GM23338 (cell line): ENCODE measurements at places on chromosomes 3 and 15. TPM values are rescaled to one million over a fixed set of nuclear protein-coding genes. Genes with fewer than 3 reads are reported as not detected.

DNA sequence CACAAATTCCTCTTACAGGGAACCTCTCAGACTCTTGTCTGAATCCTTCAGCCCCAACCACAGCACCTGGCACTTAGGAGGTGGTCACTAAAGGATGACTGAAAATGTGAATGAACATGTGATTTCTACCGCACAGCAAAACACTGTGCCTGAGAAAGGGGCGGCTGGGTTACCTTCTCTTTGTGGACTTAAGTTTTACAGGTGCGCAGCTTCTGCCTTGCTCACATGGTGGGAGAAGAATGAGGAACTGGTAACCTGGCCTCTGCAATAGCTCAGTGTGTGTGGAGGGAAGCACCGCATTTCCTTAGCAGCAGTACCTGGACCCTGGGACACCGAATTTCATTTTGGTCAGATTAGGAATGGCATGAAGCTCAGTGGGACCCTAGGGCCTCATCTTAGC is 9.8 kb upstream of the ETV5 start:
- no peaks in the 10 kb centered on the region for H3K36me3 ChIP-seq
- peaks cover 38% of the 10 kb centered on the region for H3K4me1 ChIP-seq
- peaks cover 28% of the 10 kb centered on the region for H3K27me3 ChIP-seq
- H3K4me3 ChIP-seq, result no peak overlapping the region

- no peaks in the 10 kb centered on the region for H3K27me3 ChIP-seq
- H3K4me3 ChIP-seq, result no peak overlapping the region
- DNase-seq, result no peak
- H3K4me1 ChIP-seq, result peaks cover 21% of the 10 kb centered on the region
- no peak overlapping the region for H3K27ac ChIP-seq
Measured at GRCh38 chr15:80992006-80992405, 2.4 kb upstream of the MESD start.

GRCh38 chr3:56987238-56987895 is 73.1 kb upstream of the SPATA12 start:
- no peaks in the 10 kb centered on the region for H3K36me3 ChIP-seq
- no peak overlapping the region for H3K4me3 ChIP-seq
- H3K27ac ChIP-seq, result no peak overlapping the region

- H3K27ac ChIP-seq, result 0 out of 2 replicates have a peak overlapping the region, but pooled peaks have one; percentile 21
- DNase-seq, result no peak
- H3K4me3 ChIP-seq, result no peak overlapping the region
- H3K4me1 ChIP-seq, result peaks cover 12% of the 10 kb centered on the region
- no peaks in the 10 kb centered on the region for H3K27me3 ChIP-seq
Measured at GRCh38 chr3:97910931-97911351, 61.3 kb downstream of the RIOX2 start.

DNA sequence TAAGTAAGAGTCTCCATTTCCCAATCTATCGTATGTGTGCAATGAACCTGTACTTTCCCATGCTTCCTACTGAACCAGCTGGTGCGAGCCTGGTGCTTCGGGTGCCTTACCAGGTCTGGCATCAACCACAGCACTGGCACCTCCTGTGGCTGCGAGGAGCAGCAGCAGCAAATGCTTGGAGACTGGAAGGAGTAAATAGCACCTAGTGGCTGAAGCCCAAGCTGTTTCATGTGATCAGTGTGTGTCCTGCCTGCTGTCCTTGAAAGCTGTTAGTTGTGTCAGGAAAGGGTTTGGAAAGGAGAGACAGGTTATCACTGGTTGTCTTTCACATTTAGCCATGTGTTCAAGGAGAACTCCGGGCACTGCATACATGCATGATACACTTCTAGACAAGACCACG is 31.8 kb downstream of the PCOLCE2 start:
- no peak overlapping the region for H3K27ac ChIP-seq
- H3K27me3 ChIP-seq, result no peaks in the 10 kb centered on the region
- H3K4me3 ChIP-seq, result no peak overlapping the region
- 0 out of 2 replicates have a peak, but pooled peaks cover 4% of the 10 kb centered on the region for H3K36me3 ChIP-seq

- H3K36me3 ChIP-seq, result no peaks in the 10 kb centered on the region
- H3K27me3 ChIP-seq, result no peaks in the 10 kb centered on the region
- peak; percentile 40 for DNase-seq
- peaks cover 4% of the 10 kb centered on the region; the same call in 1 of the 2 replicates for H3K4me1 ChIP-seq
- no peak overlapping the region for H3K27ac ChIP-seq
Measured at GRCh38 chr3:135752851-135753250, 212.7 kb upstream of the PPP2R3A start.

- H3K4me3 ChIP-seq, result no peak overlapping the region
- H3K36me3 ChIP-seq, result no peaks in the 10 kb centered on the region
- H3K27ac ChIP-seq, result no peak overlapping the region
- H3K27me3 ChIP-seq, result no peaks in the 10 kb centered on the region
- H3K4me1 ChIP-seq, result no peaks in the 10 kb centered on the region
- DNase-seq, result no peak
Measured at GRCh38 chr3:7707187-7707586, 794.4 kb upstream of the LMCD1 start.

GRCh38 chr3:47270526-47270925 is 12.1 kb downstream of the KIF9 start:
- no peaks in the 10 kb centered on the region for H3K27me3 ChIP-seq
- H3K27ac ChIP-seq, result no peak overlapping the region
- no peak for DNase-seq
- no peaks in the 10 kb centered on the region for H3K4me1 ChIP-seq

DNA sequence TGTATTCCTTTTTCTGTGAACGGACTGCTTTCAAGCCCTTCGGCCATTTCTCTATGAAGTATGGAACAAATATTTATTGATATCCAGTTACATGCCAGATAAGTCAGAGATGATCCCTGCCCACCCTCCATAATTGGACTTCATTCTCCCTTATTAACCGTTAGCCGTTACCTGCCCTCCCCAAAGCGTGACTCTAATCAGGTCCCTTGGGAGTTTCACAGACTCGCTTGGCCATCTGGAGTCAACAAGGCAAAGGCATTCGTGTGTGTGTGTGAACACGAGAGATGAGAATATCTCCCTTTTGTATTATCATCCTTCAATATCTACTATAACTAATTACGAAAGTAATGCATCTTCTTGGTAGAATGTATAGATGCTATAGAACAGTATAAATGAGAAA is 314.5 kb downstream of the TLE3 start:
- H3K27ac ChIP-seq, result no peak overlapping the region
- no peak overlapping the region for H3K4me3 ChIP-seq
- DNase-seq, result no peak
- no peaks in the 10 kb centered on the region for H3K36me3 ChIP-seq

DNA sequence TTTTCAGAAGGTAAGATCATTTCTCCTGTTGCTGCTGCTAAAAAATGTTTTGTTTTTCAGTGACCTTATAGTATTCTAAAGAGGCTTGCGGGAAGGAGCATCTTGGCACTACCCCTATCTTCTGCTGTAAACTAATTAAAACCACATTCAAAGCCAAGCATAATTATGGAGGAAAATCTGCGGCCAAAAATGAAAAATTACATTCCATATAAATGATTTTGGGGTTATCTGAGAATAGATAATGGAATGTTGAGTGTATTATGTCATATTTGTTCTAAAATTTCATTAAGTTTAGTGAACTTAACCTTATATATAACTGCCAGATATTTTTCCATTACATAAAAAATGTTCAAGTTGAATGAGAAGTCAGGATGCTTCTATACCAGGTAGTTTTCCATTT is 170.4 kb upstream of the TMC3 start:
- H3K4me1 ChIP-seq, result peaks cover 10% of the 10 kb centered on the region
- no peaks in the 10 kb centered on the region for H3K27me3 ChIP-seq
- DNase-seq, result no peak
- no peaks in the 10 kb centered on the region for H3K36me3 ChIP-seq

GRCh38 chr3:25725810-25726209 is 57.4 kb downstream of the NGLY1 start:
- no peak for DNase-seq
- no peaks in the 10 kb centered on the region for H3K36me3 ChIP-seq

DNA sequence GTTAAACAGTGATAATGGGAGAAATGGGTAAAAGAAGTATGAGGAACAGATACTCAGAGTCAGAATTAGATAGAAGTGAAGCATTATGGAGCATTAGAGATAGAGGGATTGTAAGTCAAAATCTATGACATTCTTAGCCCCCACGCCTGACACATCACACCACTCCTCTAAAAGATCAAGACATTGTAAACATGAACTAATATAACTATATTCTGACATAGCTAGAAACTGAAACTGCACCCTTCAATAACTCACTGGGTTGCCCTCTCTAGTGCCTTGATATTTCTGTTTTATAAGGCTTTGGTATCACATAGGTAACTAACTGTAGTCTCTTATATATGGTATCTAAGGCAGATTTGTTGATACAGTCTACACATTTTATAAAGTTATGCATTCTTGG is 684.3 kb upstream of the DPPA4 start:
- no peaks in the 10 kb centered on the region for H3K27me3 ChIP-seq
- no peak overlapping the region for H3K4me3 ChIP-seq
- H3K27ac ChIP-seq, result no peak overlapping the region
- DNase-seq, result no peak

DNA sequence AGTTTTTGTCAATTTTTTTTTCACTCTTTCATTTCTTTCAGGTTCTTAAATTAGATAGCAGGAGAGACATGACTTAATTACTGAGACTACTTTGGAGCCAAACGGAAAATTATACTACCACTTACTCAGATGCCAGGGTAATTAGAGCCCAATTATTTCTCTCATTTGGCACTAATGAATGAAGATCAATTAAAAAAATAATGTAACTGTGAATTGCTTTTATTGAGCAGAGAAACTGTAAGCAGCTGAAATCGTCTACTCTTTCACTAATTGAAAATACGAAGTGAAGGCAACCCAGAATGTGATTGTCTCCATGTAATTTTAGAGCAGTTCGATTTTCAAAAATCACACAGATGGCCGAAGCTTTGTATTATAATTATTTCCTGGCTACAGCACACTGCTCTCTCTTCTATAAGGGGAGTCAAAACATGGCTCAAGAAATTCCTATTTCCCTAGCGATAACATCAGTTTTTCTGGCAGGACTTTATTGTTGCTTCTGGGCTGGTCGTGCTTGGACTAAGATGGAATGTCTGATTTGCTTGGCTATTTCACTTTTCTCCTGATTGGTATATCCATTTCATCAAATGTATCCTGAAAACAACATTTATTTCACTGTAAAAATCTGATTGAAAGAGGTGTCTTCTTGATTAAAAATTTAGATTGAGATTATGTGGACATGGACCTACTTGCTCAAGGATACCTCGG is 55.8 kb upstream of the PDZRN3 start:
- peaks cover 29% of the 10 kb centered on the region for H3K4me1 ChIP-seq
- no peaks in the 10 kb centered on the region for H3K27me3 ChIP-seq

GRCh38 chr3:173755161-173755560 is 357.6 kb downstream of the NLGN1 start:
- DNase-seq, result no peak
- H3K4me1 ChIP-seq, result peaks cover 6% of the 10 kb centered on the region
- no peaks in the 10 kb centered on the region for H3K27me3 ChIP-seq
- H3K36me3 ChIP-seq, result no peaks in the 10 kb centered on the region
- no peak overlapping the region for H3K4me3 ChIP-seq

GRCh38 chr3:168847291-168847883 is 751.7 kb upstream of the GOLIM4 start:
- H3K4me3 ChIP-seq, result no peak overlapping the region
- no peaks in the 10 kb centered on the region for H3K27me3 ChIP-seq
- H3K4me1 ChIP-seq, result peaks cover 18% of the 10 kb centered on the region
- no peaks in the 10 kb centered on the region for H3K36me3 ChIP-seq
- DNase-seq, result peak; percentile 78

DNA sequence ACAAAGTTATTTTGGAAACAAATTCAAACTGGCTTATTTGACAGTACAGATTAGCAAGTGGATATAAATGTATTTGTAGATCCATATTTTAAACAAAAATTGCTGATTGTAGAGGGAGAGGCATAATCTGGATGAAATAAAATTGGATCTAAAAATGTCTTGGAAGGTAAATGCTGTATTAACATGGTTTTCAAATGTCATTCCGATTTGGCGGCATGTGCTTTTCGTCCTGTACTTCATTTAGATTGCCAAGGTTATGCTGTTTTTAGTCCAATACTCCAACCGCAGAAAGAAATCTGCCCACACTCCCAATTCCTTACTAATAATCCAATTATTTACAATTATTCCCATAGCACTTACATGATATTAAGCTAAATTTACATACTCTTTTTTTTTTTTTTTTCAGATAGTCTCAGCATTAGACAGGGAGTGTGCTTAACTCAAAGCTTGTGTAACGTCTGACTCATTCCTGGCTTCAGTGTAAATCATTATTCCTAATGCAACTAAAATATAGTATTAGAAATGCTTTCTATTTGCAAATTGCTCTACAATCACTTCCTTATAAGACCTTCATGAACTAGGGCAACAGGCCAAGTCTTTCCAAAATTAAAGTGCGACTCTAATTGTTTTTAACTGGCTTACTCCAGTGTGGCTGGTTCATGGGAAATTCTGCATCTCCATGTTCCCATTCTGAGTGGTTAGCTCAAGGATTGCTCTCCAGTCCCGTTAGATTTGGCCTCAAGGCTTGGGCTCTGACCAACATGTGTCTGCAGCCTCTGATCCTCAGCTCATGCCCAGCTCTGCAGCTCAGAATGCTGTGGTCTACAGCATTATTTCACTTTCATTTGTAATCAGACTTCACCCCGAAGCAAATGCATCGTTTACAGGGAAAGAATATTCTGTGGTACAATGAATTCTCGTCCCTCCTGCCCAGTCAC is 103.9 kb downstream of the FBN1 start:
- DNase-seq, result no peak
- no peak overlapping the region for H3K4me3 ChIP-seq
- no peak overlapping the region for H3K27ac ChIP-seq
- H3K36me3 ChIP-seq, result no peaks in the 10 kb centered on the region
- H3K4me1 ChIP-seq, result no peaks in the 10 kb centered on the region
- no peaks in the 10 kb centered on the region for H3K27me3 ChIP-seq

DNA sequence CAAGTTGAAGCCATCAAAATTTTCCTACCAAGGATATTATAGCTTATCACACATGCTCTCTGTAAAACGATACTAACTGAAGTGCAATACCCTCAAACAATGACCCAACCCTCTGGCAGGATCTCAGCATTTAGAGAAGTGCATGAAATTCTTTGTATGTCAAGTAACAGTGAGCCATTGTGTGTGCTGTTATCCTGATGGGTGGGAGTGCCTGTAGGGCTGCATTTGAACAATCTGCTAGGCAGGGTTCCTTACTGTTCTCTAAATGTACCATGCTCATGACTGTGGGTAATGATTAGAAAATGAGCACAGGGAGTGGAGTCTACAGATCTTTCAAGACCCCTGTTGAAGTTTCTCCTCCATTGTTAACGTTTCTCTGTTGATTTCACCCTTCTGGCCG is 398.1 kb downstream of the NSUN3 start:
- no peaks in the 10 kb centered on the region for H3K27me3 ChIP-seq
- DNase-seq, result no peak
- no peak overlapping the region for H3K27ac ChIP-seq

DNA sequence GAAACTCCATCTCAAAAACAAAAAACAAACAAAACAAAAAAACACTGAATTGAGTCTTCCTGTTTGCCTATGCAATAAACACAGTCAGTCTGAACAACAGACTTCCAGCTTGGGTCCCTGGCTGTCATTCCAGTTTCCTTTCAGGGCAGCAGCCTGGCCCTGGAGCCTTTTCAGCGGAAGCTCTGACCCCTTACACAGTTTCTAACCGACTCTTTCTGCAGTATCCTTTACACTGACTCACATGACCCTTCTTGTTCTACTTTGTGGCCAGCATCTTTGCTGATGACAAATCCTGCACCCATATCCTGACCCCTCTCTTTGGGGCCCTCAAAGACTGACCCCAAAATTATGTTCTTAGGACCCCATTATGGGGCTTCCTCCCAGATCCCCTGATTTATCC is 38.3 kb upstream of the INO80 start:
- no peak for DNase-seq
- H3K27ac ChIP-seq, result no peak overlapping the region
- no peaks in the 10 kb centered on the region for H3K4me1 ChIP-seq
- no peaks in the 10 kb centered on the region for H3K27me3 ChIP-seq
- no peaks in the 10 kb centered on the region for H3K36me3 ChIP-seq

CADPS gene
- 16.4 and 22.0 TPM in 2 replicates for total RNA-seq

RBPMS2 gene
- 36.9 and 53.3 TPM in 2 replicates for total RNA-seq

CD96 gene
- not detected in 2 replicates for total RNA-seq

C3orf85 gene
- not detected in 2 replicates for total RNA-seq

ADAMTSL3 gene
- total RNA-seq, result 0.35 and 0.87 TPM in 2 replicates

CLDN16 gene
- total RNA-seq, result not detected in 2 replicates

SCN11A gene
- 0.08 and 0.14 TPM in 2 replicates for total RNA-seq
